ENCODE measurements at places on chromosomes 16 and 17.

GRCh38 chr16:86508947-86509758 lies 1.2 kb upstream of the FOXF1 start:
- no peak for DNase-seq

GRCh38 chr16:70663524-70664324 lies 17.4 kb downstream of the IL34 start:
- DNase-seq, result no peak

DNA sequence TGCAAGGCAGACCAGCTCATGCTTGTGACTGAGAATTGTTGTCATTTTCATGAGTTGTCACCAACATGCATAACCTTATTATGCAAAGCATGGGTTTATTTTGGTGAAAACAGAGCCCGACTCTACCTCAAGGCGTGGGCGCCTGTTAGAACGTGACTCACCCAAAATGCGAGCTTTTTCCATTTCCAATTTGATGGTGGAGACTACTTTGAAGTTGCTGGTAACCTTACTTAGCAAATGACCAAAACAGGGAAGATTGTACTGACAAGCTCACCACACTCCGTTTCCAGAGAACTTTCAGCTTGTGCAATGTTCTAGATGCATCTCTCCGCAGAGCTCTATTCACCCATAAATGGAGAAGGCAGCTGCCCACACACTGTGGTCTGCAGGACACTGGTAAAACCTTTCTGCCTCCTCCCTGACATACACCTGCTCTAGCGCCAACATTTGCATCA lies 284.5 kb downstream of the MAF start:
- DNase-seq, result no peak

- DNase-seq, result no peak
Observed at GRCh38 chr16:74991593-74992403, 6.9 kb upstream of the WDR59 start.

- no peak for DNase-seq
Observed at GRCh38 chr16:15608398-15609285, 34.3 kb downstream of the MARF1 start.
